Immature natural killer cell (primary cell): ENCODE measurements at places on chromosomes 6 and 20.

GRCh38 chr6:15483060-15483459 lies 179.8 kb downstream of the DTNBP1 start:
- no peak for DNase-seq

- no peak for DNase-seq
Observed at GRCh38 chr20:2300420-2300819, 4.6 kb downstream of the TGM3 start.

DNA sequence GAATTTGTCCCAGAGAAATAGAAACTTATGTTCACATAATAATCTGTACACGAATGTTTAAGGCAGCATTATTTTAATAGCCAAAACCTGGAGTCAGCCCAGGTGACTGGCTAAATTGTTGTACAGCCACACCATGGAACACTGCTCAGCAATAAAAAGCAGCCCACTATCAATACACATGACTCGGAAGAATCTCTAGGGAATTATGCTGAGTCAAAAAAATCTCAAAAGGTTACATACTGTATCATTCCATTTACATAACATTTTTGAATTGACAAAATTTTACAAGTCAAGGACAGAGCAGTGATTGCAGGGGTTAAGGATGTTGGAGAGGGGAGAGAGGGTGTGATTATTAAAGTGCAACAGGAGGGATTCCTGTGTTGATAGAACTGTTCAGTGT lies 163.4 kb downstream of the UBE3D start:
- DNase-seq: no peak

DNA sequence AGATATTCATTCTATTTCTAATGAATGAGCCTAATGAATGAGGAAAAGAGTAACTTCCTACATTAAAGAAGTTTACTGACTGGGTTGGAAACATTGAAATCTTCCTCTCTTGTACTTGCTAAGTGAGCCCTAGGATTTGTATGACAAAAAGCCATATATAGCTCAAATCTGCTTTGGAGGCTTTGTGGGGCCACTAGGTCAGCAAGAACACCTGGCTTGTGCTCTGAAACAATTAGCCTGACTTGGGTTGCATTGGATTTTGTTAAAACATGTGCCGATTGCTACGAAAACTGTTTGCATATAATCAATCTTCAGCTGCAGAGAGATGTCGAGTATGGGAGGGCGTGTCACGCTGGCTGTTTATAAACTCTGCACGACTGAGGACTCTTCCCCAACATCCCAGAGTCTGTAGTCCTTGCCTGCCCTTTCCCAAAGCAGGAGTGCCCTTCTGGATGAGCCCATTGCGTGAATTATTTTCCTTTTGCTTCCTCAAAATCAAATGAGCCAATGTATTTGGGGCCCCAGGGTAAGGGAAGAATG lies 684.8 kb downstream of the DHX35 start:
- no peak for DNase-seq
